ENCODE measurements at places on chromosomes 2 and 18. TPM values are rescaled to one million over a fixed set of nuclear protein-coding genes. Genes with fewer than 3 reads are reported as not detected.

VPS54 gene
- total RNA-seq = 17.5 TPM

DNA sequence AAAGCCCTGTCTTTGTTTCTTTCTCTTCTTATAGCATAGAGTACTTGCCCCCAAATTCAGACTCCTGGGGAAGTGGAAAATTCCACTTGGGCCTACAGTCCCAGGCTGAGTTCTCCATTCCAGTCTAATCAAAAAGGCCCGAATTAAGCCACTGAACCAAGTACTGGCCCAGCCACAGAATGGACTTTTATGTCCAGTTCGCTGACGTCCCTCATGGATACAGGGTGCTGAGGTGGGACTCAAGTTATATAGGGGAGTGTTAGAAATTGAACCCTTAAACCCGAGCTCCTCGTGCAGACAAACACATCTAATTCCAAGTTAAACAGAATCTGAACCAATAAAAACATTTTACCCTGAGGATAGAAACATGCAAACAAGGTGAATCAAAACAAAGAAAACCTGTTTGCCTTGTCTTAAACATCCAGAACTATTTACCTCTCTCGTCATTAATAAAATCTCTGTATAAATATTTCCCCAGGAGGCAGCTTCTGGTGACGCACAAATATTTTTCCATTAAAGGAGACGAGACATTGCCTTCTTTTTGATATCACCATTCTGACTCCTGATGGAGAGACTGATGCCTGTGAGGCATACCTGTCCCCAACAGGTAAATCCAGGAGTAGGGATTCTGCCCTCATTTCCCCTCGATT lies 136.8 kb upstream of the ARL4C start:
- H3K4me1 ChIP-seq = no peaks in the 10 kb centered on the region
- H3K27ac ChIP-seq = no peak overlapping the region
- H3K4me3 ChIP-seq = no peak overlapping the region
- H3K27me3 ChIP-seq = no peaks in the 10 kb centered on the region

DNA sequence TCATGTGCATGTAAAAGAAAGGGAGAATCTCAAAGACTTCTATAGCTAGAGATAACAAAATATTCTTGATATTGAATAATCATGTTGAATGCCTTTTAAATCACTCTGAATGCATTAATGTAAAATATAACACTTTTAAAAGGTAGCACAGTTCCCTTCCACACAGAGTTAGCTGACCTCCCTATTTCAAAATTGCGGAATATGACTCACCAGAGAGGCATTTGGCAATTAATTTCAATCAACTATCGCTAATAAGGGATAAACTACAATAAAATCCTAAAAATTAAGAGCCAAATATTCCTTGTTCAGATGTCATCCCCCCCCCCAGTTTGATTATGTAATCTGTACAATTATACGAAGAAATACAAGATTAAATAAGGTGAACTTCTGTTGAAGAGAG lies 29.3 kb downstream of the ZC3H15 start:
- 0 out of 2 replicates have a peak overlapping the region, but pooled peaks have one; percentile 1 for H3K27ac ChIP-seq
- peaks cover 29% of the 10 kb centered on the region for H3K4me1 ChIP-seq
- peaks cover 33% of the 10 kb centered on the region for H3K36me3 ChIP-seq
- no peaks in the 10 kb centered on the region for H3K27me3 ChIP-seq

- peak overlapping the region; percentile 53 for H3K27ac ChIP-seq
- peaks cover 35% of the 10 kb centered on the region for H3K4me1 ChIP-seq
- H3K27me3 ChIP-seq = no peaks in the 10 kb centered on the region
- DNase-seq = no peak
Observed at GRCh38 chr2:67388680-67389079, 8.5 kb upstream of the ETAA1 start.

DNA sequence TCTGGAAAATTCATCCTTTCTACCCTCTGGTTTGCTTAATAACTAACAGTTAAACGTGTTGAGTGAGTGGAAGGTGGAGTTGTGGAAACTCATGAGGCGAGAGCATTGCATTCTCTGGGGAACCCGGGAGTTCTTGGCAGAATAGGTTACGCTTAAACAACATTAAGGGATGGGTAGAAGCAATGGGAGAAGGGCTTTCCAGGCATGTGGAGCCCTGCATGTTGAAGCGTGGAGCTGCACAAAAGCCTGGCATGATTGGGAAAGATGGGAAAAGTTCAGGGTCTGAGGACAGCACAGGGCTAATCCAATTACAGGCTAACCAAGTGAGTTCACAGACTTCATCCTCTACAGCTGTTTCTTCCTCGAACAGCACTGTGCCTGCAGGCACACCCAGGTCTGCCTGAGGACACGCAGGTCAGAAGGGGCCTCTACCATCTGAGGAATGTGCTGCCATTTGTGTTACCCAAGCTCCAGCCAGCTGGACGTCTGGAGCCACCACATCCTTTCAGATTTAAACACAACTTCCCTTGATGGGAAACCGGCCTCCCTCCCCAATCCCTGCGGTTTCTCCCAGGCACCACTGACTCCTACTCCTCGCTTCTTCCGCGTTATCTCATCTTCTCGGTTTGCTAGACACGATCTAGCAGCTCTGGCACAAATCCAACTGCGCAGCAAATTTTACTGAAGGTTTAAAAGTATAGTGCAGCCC lies 164.2 kb downstream of the ANTXR1 start:
- H3K27ac ChIP-seq = peak overlapping the region; percentile 98
- H3K4me1 ChIP-seq = peaks cover 39% of the 10 kb centered on the region
- peak; percentile 95 for DNase-seq
- H3K27me3 ChIP-seq = no peaks in the 10 kb centered on the region
- peak overlapping the region; percentile 37 for H3K4me3 ChIP-seq

Measured in GM23248 (cell line).